ENCODE measurements at places on chromosomes 12 and 14.

- no peak for DNase-seq
Observed at GRCh38 chr12:26987634-26988424, 26.4 kb downstream of the TM7SF3 start.

DNA sequence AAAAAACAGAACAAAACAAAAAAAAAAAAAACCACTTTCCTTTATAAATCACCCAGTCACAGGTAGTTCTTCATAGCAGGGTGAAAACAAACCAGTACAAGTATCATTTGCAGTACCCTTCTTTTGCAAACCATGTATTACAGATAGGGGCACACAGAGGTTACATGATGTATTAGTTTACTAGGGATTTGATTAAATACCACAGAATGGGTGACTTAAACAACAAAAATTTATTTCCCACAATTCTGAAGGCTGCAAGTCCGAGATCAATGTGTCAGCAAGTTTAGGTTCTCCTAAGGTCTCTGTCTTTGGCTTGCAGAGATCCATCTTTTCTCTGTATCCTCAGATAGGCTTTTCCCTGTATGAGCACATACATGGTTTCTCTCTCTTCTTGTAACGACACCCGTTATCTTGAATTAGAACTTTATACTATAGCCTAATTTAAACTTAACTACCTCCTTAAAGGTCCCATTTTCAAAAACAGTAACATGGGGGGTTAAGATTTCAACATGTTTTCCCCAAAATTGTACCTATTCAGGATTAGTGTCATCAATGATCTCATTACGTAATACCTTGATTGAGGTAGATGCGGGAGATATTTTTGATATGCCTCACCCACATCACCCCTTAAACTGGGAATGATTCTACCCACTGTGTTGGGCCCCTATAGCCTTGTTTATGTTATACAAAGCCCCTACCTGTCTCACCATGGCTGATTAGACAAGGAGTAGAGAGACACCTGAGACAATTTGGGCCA is 3.5 kb upstream of the CEP128 start:
- no peak for DNase-seq

DNA sequence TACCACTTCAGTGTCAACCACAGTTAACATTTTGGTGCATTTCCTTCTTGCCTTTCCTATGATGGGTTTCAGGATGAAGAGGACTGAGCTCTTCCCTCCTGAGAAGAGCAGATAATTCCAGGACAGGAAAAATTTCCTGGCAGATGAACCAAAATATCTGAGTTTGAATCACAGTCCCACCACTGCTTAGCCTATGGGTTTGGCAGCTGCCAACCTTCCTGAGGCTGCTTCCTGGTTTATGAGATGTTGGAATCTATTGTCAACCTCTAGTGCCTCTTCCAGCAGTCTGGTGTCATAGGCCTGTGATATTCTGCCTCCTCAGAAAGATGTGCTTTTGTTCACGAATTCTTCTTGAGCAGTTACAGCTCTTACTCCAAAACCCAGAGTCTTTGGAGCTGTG is 197.4 kb upstream of the FRMD6 start:
- DNase-seq: no peak

DNA sequence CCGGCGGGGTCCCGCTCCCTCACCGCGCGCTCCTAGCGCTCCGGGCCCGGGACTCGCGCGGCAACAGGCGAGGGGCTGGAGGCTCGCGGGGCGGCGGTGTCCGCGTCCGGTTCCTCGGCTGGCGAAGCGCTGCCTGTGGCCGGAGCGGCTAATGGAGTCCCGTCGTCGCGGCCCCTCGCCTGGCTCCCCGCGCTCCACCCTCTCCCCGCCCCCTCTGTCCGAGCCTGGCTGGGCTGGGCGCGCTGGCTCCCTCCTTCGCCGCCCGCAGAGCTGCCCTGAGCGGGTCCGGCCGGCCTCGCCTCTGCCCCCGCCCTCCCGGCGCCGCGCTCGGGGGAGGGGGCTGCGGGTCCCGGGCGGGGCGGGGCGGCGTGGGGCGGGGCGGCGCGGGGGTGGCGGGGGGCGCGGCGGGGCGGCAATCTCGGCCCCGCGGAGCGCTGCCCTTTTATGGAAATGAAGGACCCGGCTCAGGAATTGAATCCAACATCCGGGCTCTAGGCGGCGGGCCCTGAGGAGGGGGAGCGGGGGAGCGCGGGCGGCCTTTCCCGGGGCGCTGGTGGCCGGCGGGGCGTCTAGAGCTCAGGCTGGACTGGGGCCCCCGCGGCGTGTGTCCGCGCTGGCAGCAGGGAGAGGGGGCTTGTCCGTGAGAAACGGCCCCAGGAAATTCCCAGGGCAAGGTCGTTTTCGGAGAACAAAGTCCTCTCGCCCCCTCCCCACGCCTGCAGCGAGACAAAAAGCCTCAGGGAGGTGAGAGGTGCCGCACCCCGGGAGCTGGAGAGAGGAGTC is at the start of gene FERMT2:
FERMT2 (minus strand) TSS at position 153 of the 783 bp plus-strand sequence. CDS start 482 bp downstream, outside the sequence.
- peak; percentile 8 for DNase-seq

- no peak for DNase-seq
Observed at GRCh38 chr12:60148109-60148508, 552.3 kb downstream of the SLC16A7 start.

DNA sequence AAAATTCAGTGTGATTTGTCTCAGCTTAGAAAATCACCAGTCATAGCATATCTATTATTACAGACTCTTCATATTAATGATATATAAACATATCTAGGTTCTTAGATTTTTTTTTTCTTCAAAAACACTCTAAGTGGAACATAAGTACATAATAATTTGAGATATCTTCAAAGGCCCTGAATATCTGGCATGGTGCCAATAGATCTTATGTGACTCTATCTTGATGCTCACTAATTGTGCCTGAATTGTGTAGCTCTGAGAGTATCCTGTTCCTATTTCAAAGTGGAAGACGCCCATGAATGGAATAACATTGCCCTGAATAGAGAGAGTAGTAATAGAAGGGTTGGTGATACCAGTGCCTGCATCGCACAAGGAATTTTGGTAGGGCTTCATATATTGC is 1312.7 kb upstream of the USP15 start:
- DNase-seq: no peak

GRCh38 chr12:13918897-13919296 is 62.5 kb downstream of the GRIN2B start:
- DNase-seq: no peak

- DNase-seq: no peak
Observed at GRCh38 chr14:75268633-75269550, 9.7 kb upstream of the FOS start.

- DNase-seq: no peak
Observed at GRCh38 chr12:29895966-29896365, 112.2 kb upstream of the TMTC1 start.

GRCh38 chr12:48771588-48772112 is 17.2 kb downstream of the ADCY6 start:
- DNase-seq: no peak

DNA sequence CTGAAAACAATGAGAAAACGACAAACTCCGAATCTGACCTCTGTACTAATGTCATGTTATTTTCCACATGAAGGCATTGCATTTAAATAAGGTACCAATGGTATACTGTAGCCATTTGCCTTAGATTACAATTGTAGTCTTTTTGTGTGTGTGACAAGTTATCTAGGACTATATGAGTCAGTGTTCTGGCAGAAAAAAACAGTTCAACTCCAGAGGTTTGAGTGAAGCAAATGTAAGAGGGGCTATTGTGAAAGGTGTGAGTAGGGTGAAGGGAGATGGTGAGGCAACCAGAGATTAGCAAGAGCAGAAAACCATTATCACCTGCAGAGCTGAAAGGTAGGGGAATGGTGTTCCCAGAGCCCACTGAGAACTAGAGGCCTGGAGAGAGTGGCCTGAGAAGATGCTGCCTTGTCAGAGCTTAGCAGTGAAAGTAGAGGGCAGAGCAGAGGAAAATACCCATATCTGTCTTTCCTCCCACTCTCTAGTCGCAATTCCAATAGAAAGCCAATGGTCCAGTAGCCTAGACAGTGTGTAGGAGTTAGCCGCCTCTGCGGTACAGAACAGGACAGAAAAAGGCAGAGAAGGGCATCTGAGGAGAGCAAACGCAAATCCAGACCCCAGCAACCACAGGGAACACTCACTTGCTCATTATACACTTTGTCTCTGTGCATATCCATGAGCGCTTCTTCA is 112.2 kb downstream of the DYRK2 start:
- no peak for DNase-seq

- no peak for DNase-seq
Observed at GRCh38 chr14:104797115-104798044, 1.8 kb upstream of the AKT1 start.

DNA sequence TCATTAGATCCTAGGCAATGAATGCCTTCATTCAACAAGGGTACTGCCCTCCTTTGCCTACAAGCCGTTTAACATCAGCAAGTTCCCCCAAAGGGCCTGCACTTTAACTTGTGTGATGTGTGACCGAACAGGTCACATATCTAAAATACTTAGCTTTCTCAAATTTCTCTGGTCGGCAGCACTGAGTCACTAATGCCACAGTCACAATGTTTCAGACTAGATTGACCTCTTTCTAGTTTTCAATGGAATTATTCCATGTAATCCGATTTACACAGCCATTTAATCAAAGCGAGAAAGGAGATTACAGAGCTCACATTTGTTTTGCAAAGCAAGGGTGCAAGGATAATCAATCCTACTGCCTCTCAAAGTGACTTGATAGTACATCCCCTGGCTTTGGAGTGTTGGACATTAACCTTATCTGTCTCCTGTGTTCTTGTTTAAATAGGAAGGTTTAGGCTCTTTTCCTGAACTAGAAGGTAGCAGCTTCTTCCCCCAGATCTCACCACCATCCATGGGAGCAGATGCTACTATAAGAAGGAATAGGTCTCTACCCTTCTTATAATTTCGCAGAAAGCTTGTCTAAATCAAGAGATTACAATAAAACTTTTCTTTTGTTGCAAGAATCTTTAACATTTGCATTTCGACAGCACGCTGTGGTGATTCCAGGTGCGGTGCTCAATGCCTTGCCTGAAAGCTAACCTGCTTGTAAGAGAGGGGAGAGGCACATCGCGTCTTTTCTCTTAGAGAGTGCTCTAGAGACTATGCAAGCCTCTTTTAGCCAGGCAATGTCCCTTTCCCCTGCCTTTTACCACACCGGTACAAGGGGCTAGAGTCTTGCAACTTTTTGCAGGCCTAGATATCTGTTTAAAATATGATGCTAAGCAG is 1.8 kb downstream of the KITLG start:
- DNase-seq: no peak

DNA sequence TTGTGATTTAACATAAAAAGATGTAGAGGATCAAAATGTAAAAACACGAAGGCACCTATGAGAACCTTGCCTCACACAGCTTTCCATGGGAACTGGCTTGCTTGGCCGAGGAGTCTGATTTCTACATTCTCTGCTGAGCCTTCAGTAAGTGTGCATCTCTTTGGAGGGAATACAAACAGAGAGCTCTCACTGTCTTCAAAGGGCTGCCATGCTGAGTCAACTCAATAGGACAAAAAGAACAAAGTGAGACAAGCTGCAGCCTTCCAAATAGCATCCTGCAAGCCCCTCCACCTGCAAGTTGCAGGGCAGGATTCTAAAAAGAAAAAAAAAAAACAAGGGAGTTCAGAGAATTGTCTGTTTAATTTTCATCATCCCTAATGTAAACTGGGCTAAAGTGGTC is 411.9 kb downstream of the NELL2 start:
- no peak for DNase-seq

DNA sequence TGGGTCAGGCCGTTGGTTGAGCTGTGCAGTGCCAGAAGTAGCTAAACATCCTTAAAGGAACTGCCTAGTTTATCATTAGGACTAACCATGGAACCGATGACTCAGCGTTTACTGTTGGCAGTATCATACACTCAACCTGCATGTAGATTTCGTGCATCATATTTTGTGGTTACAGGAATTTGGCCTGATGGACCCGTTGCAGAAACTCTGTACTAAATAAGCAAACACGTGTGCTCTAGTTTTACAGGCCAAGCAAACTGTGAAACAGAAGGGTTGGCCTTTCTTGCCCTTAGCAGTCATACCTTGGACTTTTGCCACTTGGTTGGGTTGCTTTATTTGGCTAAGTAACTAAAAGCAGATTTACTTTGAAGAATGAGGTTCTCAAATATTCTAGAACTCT is 35.6 kb downstream of the DGLUCY start:
- DNase-seq: no peak

GRCh38 chr12:125178222-125178621 is 113.0 kb downstream of the AACS start:
- no peak for DNase-seq

All from T-helper 2 cell (primary cell).